CD4-positive, alpha-beta T cell treated with Interleukin-17A for 1 hour (primary cell): ENCODE measurements at places on chromosomes 11 and 22.

DNA sequence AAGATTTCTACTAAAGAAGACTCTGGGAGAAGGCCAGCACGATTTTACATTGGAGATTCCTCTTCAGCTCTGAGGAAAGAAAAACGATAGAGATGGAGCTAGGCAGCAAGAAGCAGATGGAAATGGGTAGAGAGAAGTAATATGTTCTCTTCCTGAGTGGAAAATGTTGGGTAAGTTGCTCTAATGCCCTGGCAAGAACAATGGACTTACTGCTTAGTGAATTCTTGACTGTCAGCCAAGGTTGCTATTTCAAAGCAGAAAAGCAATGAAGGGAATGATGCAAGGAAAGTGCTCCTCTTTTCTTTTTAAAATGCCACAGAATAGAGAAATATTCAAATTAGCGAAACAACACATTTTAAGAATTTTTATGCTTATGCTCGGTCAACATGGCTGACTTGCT lies 38.4 kb upstream of the CWF19L2 start:
- no peak for DNase-seq

GRCh38 chr22:46866591-46866990 lies 104.1 kb downstream of the TBC1D22A start:
- DNase-seq = no peak

GRCh38 chr11:72222106-72222891 lies 2.3 kb upstream of the INPPL1 start:
- DNase-seq = no peak

GRCh38 chr11:44519989-44520737 lies 45.3 kb upstream of the CD82 start:
- no peak for DNase-seq

DNA sequence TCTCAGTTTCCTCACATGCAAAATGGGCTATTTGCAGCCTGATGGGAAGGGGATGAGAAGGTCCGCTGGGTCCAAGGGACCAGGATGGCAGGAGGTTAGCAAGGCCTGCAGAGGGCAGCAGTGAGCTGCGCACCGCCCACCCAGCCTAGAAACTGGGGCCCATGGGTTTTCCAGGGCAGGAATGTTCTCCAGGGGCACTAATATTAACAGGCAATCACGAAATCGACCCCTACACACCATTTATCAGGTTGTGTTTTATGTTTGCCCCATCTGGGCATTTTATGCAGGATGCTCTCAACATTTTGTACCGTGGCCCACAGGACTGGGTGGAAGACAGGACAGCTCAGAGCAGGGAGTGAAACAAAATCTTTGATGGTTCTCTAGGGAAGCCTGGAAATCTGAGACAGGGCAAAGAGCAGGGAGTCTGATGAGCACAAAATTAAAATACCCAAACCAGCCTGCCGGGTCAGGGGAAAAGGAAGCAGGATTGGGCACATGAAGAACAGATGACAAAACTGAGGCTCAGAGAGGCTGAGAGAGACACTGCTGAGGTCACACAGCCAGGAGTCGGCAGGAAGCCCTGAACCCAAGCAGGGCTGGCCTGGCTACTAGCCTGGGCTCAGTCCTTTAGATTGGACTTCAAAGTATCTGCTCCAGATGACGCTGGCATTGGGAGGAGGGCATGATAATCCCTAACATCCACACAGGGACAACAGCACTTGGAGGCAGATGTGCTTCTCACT lies 1.6 kb upstream of the BCR start:
- peak; percentile 67 for DNase-seq

GRCh38 chr11:76588455-76589325 lies 81.9 kb downstream of the LRRC32 start:
- DNase-seq = peak; percentile 39

DNA sequence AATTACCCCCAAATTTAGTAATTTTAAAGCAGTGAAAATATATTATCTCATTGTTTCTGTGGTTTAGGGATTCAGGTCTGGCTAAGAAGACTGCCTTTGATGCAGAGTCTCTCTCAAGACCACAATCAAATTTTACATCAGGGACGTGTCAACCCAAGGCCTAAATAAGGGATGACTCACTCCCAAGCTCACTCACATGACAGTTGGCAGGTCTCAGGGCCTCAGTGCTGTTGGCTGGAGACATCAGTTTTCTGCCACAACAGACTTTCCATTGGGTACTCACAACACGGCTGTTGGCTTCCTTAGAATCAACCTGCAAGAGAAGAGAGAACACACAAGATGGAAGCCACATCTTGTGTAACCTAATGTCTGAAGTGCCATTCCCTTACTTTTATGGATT lies 377.3 kb downstream of the FAM181B start:
- DNase-seq = no peak

- DNase-seq = no peak
Observed at GRCh38 chr11:15204711-15205110, 90.0 kb downstream of the INSC start.

DNA sequence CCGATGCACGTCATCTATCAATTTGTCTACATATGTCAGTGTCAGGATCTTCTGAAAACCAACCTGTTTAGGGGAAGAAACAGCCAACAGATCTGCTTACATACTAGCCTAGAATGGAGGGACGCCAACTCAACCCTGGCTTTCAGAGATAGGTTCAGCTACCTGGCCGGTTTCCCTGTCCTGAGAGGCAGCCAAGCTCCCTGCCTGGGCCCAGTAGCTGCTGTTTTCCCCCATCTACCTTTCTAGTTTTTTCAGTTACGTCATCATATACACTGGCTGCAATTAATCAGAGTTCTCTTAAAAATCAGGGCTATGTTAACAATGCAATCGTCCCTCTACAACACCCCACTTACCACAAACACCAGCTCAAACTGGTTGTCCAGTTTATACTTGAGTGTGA lies 1.0 kb downstream of the SRPRA start:
- no peak for DNase-seq

DNA sequence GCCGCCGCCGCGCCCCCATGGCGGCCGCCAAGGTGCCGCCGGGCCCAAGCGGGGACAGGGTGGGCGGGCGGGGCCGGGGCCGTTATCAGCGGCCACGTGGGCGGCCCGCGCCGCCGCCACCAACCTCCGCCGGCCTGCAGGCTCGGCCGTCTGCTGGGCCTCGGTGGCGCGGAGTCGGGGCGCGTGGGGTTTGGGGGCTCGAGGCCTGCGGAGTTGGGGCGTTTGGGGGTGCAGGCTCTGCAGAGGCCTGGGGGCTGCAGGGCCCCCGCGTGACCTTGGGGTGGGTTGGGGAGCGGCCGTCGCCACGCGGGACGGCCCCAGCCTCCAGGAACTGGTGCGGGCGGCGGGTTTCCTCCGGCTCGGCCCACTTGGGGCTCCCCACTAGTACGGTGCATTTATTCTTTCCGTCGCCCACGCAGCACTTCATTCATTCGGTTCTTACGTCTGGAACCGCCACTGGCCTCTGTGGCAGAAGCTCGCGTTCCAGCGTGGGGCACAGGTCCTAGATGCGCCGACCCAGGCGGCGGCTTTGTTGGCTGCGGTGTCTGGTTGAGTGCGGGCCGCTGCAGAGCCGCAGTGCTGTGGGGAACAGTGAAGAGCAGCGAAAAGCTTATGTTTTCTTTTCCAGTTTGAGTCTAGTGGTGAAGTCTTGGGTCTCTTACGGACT lies 740 bp upstream of the TRMT2A start:
- DNase-seq = peak; percentile 61

DNA sequence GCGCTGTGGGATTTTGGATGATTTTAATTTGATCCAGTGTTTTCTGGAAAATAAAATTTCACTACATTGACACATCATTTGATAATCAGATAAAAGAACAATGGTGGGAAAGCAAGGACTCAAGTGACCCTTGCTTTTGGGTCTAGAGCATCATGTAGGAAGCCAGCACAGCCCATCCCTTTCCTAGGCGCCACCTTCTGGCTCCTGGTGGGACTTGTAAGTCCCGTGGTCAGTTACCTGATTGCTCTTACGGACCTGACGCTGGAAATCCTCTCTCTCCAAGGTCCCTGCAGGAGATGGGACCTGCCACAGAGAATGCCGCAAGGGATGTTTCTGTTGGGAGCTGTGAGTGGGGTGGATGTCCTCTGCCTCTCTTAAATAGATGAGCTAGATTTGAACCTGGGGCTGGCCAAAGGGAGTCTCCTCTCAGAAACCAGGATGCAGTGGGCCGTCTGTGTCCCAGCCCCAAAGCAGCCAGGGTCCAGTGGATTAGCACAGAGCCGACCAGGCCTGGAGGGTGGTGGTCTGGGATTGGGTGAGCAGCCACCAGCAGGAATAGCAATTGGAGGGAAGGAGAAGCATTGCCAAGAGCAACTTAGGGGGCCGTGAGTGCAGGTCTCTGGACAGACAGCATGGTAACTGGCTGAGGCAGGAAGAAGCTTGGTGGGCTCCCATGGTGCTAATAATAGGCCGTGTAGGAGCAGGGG lies 21.7 kb downstream of the TIMP3 start:
- DNase-seq = no peak

- DNase-seq = no peak
Observed at GRCh38 chr11:68655806-68656205, 28.5 kb upstream of the GAL start.

DNA sequence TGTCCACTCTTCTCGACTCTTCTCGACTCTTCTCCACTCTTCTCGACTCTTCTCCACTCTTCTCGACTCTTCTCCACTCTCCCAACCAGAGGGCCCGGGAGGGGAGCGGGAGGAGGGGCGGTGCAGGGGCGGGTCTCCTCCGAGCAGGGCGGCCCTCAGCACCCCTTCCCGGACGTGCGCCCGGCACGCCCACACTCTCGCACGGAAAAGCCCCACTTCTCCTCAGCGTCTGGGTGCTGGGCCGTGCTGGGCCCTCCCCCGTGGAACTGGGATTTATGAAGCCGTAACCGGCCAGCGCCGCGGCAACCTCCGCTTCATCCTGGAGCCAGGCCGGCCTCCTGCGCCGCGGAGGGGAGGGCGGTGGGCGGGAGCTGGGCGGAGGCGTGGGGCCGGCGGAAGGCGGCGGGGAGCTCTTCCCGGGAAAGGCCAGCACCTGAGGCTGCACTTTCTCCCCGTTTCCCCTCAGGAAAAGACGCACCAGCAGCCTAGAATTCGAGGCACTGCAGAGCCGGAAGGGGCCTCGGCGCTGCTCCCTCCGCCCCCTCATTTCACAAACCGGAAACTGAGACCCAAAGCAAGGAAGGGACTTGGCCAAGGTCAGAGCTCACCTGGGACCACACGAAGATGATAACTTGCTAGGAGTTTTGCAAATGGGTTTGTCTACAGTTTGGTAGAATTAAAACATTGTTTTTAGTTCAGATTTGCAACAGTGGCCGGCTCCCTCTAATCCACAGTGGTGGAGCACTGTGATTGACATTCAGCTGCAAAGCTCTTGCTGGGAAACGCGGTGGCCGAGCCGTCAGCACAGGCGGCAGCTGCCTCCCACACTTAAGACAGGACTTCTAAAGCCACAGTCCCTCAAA lies 31.6 kb upstream of the JAM3 start:
- DNase-seq = peak; percentile 71

- no peak for DNase-seq
Observed at GRCh38 chr11:32310214-32310601, 125.1 kb downstream of the WT1 start.

- DNase-seq = no peak
Observed at GRCh38 chr11:71373791-71374454, 74.3 kb downstream of the DHCR7 start.

DNA sequence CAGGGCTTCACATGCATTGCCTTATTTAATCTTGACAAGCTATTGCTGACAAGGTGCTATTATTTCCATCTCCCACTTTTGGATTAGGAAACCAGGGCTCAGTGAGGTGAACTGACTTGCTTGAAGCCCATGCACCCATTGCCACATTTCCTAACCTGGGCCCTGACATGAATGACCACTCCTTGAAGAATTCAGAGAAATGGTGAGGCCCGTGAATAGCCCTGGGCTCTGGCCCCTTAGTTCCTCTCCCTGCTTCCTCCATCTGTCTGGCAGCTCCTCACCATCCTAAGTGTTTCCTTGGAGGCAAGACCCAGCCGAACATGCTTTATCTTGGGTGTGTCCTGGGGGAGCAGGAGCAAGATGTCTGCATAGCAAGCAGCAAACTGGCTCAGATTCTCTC lies 56.1 kb upstream of the NECTIN1 start:
- no peak for DNase-seq

DNA sequence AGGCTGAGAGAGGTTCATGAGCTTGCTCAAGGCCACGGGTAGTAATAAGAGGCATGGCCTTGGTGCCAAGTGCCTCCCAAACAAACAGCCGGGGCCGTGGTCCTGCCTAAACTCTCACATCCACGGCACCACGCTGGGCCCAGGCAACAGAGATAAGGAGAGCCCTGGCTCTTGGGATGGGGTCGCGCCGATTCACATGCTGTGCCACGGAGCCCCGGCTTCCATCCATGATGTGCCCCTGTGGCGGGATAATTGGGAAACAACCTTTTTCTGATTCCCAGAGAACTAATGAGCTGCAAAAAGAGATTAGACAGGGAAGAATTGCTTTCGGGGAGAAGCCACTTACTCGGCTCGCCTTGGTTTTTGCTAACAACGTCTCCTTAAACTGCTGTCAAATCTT lies 22.0 kb downstream of the TP53AIP1 start:
- DNase-seq = no peak

GRCh38 chr11:6526411-6527135 lies 29.5 kb downstream of the DNHD1 start:
- DNase-seq = no peak

DNA sequence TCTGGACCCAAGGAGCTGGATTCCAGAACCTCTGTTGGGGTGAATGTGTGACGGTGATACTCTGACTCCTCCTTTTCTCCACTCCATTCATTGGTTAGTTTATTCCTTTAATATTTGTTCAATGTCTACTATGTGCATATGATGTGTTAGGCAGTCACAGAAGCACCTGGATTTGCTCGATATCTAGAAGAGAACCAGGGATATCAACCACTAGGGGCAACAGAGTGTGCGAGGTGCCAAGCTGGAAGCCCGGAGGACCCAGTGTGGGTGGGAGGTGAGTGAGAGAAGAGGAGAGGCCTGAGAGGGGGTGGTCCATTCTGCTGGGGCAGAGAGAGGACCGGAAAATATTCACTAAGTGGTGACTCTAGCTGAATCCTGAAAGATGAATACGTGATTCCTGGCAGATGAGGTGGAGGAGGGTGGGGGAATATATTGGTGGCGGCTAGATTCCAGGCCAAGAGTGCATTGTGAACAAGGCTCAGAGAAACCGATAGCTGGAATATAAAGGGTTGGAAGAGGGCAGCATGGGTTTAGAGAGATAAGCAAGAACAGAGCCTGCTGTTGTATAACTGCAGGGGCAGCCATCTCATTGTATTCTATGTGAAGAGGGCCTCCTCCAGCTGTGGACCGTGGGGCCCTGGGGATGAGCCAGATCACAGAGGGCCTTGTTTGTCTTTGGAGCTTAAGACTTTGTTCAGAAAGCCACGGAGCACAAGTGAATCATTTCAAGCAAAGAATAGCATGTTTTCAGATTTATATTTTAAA lies 6.9 kb upstream of the TIMP3 start:
- DNase-seq = no peak
